ENCODE measurements at places on chromosomes 6 and 20.

GRCh38 chr6:155498370-155498769, 42.7 kb upstream of the NOX3 start:
- DNase-seq: no peak

- no peak for DNase-seq
Observed at GRCh38 chr6:169801396-169802160, 50.2 kb downstream of the ERMARD start.

- no peak for DNase-seq
Observed at GRCh38 chr20:61303675-61304074, 51.6 kb downstream of the CDH4 start.

GRCh38 chr6:21846541-21847451, 253.2 kb downstream of the SOX4 start:
- peak; percentile 66 for DNase-seq

DNA sequence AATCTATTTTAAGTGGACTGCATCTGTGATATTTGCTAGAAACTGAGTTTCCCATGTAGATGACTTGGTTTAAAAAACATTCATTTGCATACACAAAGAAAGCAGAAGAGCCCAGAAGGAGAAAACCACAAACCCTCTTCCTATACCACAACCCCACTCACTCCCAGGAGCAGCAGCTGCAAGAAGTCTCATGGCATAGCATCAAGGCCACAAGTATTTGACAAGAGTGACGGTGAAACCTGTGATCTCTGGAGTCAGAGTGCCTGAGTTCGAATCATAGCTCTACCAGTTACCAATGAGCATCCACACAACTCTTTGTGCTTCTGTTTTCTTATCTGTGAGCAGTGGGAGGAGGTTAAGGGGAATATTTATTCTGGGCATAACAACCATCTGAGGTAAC, 44.7 kb upstream of the SIRPG start:
- no peak for DNase-seq

DNA sequence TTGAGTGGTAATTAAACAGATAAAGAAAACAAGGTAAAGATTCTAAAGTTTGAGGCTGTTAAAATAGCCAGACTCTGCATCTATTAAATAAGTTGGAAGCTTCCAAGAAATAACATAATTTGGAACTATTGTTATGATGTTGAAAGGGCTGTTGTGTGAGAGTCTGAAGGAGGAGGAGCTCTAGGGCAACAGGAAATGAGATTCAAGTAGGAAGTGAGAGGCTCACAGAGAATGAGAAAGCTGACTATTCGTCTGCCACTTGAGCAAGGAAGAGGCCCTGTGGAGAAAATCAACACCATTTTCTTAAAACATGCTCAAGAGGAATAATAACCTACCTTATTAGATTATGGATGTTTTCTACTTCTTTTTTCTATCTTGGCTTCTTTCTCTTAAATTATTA, 185.2 kb downstream of the SLC24A3 start:
- DNase-seq: no peak

- no peak for DNase-seq
Observed at GRCh38 chr6:6411115-6411514, 90.7 kb upstream of the F13A1 start.

Data from right kidney (tissue), 9 donors.